ENCODE measurements at places on chromosomes 4 and X. TPM values are rescaled to one million over a fixed set of nuclear protein-coding genes. Genes with fewer than 3 reads are reported as not detected.

The SYNPO2 gene
- 0.21 TPM for polyA plus RNA-seq

The FAM9C gene
- polyA plus RNA-seq, result not detected

The NSG1 gene
- polyA plus RNA-seq, result 49.8 TPM

The DOK7 gene
- not detected for polyA plus RNA-seq

The RAB40AL gene
- polyA plus RNA-seq, result not detected

The ENPEP gene
- polyA plus RNA-seq, result not detected

The IRS4 gene
- polyA plus RNA-seq, result not detected

The RTL3 gene
- polyA plus RNA-seq, result not detected

The PCYT1B gene
- not detected for polyA plus RNA-seq

The ANXA5 gene
- 183 TPM for polyA plus RNA-seq

The S100G gene
- polyA plus RNA-seq, result not detected

The UBA1 gene
- 178 TPM for polyA plus RNA-seq

The SMIM10 gene
- polyA plus RNA-seq, result 0.36 TPM

The GRID2 gene
- not detected for polyA plus RNA-seq

The KDR gene
- not detected for polyA plus RNA-seq

The FAM149A gene
- 0.31 TPM for polyA plus RNA-seq

The FGF5 gene
- polyA plus RNA-seq, result not detected

The FGF16 gene
- polyA plus RNA-seq, result not detected

The PPP1R2C gene
- polyA plus RNA-seq, result 4.4 TPM

The FREM3 gene
- 0.08 TPM for polyA plus RNA-seq

The MSANTD1 gene
- not detected for polyA plus RNA-seq

The STPG2 gene
- polyA plus RNA-seq, result not detected

The PDGFRA gene
- not detected for polyA plus RNA-seq

The MAGEA2 gene
- polyA plus RNA-seq, result not detected

The ODAM gene
- not detected for polyA plus RNA-seq

The HPSE gene
- 4.1 TPM for polyA plus RNA-seq

The NUP62CL gene
- 2.0 TPM for polyA plus RNA-seq

The IL2 gene
- 0.46 TPM for polyA plus RNA-seq

The KIF4A gene
- not detected for polyA plus RNA-seq

The RTL9 gene
- not detected for polyA plus RNA-seq

The SPACA5 gene
- polyA plus RNA-seq, result not detected

The PAGE4 gene
- not detected for polyA plus RNA-seq

The XAGE1A gene
- polyA plus RNA-seq, result not detected

The TCEANC gene
- 10.3 TPM for polyA plus RNA-seq

The CENPVL2 gene
- polyA plus RNA-seq, result not detected

The NWD2 gene
- polyA plus RNA-seq, result not detected

The SULT1B1 gene
- 1.8 TPM for polyA plus RNA-seq

The PAGE5 gene
- polyA plus RNA-seq, result not detected

The YY2 gene
- 0.59 TPM for polyA plus RNA-seq

The PSAPL1 gene
- not detected for polyA plus RNA-seq

The SFRP2 gene
- polyA plus RNA-seq, result not detected

The NDP gene
- polyA plus RNA-seq, result not detected

The FAM47E gene
- polyA plus RNA-seq, result not detected

The NEXMIF gene
- not detected for polyA plus RNA-seq

The IGFBP7 gene
- not detected for polyA plus RNA-seq

The HPGD gene
- 18.2 TPM for polyA plus RNA-seq

The HTN3 gene
- polyA plus RNA-seq, result not detected

The GRK4 gene
- polyA plus RNA-seq, result 2.5 TPM

The MAGEA8 gene
- polyA plus RNA-seq, result not detected

The USP17L21 gene
- not detected for polyA plus RNA-seq

Data from CD8-positive, alpha-beta memory T cell (primary cell).